ENCODE measurements at places on chromosomes 1 and 21.

GRCh38 chr1:53582211-53583020 is 123.2 kb downstream of the DMRTB1 start:
- DNase-seq: no peak

DNA sequence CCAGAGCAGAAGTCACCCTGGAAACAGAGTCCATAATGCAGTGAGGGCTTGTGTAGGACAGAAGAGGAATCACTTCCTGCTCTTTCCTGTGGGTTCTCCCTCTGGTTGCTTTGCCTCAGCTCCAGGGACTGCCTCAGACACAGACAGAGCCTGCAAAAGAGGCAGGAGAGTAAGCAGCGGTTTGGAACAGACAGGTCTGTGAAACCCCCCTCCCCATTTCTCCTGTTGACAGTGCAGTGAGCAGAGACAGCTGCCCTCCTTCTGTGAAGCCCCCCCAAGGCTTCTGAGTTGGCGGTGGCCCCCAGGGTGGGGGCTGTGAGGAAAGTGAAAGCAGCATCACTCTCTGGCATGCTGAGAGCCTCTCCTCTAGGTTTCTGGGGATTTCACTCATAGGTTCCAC is 53.0 kb downstream of the MAB21L3 start:
- no peak for DNase-seq

GRCh38 chr1:219498666-219499065 is 114.2 kb downstream of the ZC3H11B start:
- DNase-seq: peak; percentile 9

DNA sequence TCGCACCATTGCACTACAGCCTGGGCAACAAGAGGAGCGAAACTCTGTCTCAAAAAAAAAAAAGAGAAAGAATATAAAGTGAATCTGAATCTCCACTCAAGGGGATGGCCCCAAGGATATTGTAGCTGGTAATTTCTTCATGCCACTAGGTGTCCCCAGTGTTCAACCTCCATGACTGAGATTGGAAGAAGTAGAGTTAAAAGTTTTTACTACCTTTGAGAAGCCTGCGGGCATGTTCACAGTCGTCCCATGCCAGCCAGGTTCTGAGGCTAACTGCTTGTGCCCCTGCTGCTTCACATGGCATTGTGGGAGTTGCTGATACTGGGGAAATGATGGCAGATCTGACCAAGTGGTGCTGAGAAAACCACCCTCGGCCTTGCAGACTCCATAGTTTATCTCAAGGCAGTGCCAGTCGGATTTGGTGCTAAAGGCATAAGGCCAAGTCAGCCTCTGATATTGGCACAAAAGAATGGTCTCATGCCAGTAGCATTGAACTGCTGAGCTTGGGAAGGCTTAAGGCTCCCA is 10.8 kb upstream of the SHISA4 start:
- DNase-seq: peak; percentile 64

DNA sequence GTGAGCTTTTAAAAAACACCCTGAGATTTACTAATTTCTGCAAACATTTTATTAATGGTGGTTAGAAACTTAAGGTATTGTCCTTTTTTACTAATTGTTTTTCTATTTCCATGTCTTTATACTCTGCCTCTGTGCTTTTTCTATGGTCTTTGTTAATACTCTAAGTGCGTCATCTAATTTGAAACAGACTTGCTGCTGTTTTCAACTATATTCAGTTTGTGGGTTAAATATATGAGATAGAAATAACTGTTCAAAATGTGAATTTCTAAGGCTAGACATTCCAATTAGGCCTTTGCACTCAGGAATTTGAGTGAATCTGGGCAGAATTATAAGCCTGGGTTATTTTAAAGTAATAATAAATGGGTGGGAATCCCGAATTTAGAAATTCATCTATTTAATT is 82.4 kb upstream of the COL11A1 start:
- DNase-seq: no peak

DNA sequence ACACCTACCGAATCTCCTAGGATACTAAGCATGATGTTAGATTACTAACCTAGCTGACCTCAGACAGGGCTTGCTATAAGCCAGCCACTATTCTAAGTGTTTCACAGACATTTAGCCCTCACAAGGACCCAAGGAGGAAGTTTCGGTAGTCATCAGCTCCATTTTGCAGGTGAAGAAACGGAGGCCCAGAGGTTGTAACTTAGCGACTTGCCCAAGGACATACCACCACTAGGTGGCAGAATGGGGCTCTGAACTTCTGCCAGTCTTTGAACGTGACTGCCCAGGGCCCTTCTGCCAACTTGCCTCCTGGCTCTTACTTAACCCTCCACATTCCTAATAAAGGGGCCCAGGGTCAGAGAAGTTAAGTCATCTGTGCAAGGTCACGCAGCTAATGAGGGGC is 283.5 kb downstream of the C1orf94 start:
- peak; percentile 8 for DNase-seq

DNA sequence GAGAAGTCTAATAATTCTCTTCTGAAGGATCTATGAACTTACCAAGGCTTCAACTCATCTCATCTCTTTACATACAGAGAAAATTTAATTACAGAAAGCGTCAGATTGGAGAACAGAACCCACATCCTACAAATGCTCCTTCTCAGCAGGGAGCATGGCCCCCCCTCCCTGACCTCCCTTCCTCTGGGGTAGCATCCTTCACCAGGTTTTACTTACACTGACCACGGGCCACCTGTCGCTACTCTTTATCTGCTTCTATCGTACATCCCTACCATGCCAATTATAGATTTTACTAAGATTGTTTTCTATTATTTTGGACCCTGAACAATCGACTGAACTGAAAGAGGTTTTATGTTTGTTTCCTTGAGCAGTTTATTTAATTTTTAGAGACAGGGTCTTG is 25.8 kb downstream of the RIPPLY3 start:
- no peak for DNase-seq

GRCh38 chr1:94596260-94596659 is 54.7 kb upstream of the F3 start:
- no peak for DNase-seq

- no peak for DNase-seq
These were observed 41.8 kb downstream of the MAP3K7CL start for GRCh38 chr21:29172282-29172681.

DNA sequence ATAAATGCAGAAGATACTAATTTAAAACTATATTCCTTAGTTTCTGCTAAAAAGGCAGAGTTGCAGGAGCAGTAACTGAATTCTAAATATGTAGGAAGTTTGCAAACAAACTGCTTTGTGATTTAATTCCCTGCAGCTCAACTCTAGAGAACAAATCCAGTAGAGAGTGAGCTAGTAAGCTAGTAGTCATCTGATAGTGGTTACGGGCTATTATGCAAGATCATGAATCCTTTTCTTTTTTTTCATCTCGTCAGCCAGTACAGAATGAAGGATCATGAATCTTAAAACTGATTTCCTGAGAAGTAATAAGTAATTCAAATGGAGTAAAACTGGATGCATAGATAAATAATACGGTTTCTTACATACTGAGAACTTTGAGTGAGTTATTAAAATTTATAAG is 3.3 kb downstream of the DPH5 start:
- DNase-seq: peak; percentile 59

- DNase-seq: no peak
These were observed 61.8 kb upstream of the DNAH14 start for GRCh38 chr1:224867715-224868114.

- no peak for DNase-seq
These were observed 58.3 kb downstream of the ZNF648 start for GRCh38 chr1:182003025-182003725.

DNA sequence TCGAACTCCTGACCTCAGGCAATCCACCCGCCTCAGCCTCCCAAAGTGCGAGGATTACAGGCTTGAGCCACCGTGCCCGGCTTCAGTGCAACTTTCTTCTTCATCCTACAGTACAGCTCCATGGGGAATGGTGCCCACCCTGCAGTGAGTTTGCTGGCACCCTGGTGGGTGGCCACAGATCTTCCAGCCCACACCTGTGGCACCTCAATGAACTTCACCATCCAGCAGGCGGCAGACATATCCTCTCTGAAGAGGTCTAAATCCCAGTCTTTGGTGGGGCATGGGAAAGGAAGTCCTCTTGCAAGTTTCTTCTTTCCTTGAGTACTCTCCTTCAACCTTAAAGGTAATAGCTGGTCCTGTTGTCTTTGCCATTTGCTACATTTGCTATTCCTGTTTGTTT is 18.1 kb upstream of the ZBTB8A start:
- DNase-seq: no peak

GRCh38 chr1:36818771-36819170 is 215.5 kb downstream of the GRIK3 start:
- DNase-seq: no peak

DNA sequence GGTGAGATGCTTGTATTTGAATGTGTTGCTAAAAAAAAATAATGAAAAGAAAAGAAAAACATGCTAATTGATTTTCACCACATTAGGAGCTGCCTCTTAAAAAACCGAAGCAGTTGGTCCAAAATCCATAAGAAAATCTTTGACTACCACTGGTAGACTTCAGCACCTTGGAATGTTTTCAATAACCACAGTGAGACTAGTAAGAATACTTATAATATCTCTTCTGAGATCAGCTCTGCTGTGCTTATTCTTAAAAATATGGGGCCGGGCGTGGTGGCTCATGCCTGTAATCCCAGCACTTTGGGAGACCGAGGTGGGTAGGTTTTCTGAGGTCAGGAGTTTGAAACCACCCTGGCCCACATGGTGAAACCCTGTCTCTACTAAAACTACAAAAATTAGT is 15.1 kb downstream of the NFYC start:
- no peak for DNase-seq

Data from AG08395 (cell line).